ENCODE measurements at places on chromosomes 6 and 20.
A peak's percentile ranks its signal among the peaks of the same experiment; 100 is the strongest.

- DNase-seq: no peak
Measured at GRCh38 chr6:106308985-106309384, 16.6 kb downstream of the ATG5 start.

GRCh38 chr6:103925317-103925716, 934.4 kb downstream of the HACE1 start:
- no peak for DNase-seq

GRCh38 chr6:16168858-16169257, 40.0 kb downstream of the MYLIP start:
- peak; percentile 97 for DNase-seq

GRCh38 chr6:47464052-47464451, 13.5 kb upstream of the CD2AP start:
- DNase-seq: no peak

DNA sequence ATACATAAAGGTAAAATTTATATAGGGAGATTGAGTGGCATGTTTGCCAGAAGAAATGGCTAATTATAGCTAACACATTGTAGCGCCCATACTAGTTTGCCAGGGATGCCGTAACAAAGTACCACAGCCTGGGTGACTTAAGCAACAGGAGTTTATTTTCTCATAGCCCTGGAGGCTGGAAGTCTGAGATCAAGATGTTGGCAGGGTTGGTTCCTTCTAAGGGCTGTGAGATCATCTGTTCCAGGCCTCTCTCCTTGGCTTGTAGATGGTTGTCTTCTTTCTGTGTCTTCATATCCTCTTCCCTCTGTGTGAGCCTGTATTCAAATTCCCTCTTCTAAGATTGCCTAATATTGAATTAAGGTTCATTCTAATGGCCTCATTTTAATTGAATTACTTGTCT, 417.5 kb upstream of the OPRM1 start:
- no peak for DNase-seq

DNA sequence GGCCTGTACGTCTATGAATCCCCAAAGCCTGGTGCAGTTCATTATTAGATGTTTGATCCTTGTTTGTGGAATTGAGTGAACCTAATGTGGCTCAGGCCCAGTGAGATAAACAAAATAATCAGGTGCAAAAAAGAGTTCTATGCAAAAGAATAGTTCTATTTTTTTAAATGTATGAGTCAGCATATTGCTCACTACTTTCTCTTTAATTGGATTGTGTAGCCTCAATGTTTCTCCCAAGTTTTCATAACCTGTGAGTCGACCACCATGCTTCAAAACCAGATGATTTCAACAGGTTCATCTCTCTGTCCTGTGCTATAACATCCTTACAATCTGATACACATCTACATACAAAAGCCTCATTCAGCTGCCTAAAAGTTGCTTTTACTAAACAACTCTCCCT, 116.5 kb upstream of the HDAC2 start:
- DNase-seq: no peak

DNA sequence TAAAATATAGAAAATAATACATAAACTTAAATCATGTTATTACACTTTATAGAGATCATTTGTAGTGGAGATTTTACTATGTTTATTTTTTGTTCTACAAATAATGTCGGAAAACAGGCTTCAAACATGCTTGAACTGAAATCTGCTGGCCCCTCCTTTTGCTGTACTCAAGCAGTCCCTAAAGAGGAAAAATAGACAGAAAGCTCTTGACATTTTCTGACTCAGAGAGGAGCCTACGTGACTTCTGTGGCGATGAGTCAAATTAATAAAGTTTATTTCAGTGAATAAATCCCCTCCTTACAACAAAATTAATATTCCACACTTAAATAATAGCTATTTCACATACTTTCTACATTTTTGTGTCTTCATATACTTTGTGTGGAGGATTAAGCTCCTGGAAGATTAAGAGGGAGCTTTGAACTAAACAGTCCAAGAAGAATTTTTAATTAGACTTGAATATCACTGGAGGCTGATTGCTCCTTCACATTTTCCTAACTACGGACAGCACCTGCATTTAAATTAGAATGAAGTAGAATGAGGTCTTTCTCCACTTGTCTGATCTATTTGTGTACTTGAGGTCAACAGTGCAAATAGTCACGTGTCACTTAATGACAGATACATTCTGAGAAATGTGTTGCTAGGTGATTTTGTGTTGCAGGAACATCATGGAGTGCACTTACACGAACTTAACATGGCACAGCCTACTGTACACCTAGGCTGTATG, 1.7 kb upstream of the TREM1 start:
- no peak for DNase-seq

GRCh38 chr6:70216767-70217166, 86.1 kb downstream of the COL9A1 start:
- no peak for DNase-seq

DNA sequence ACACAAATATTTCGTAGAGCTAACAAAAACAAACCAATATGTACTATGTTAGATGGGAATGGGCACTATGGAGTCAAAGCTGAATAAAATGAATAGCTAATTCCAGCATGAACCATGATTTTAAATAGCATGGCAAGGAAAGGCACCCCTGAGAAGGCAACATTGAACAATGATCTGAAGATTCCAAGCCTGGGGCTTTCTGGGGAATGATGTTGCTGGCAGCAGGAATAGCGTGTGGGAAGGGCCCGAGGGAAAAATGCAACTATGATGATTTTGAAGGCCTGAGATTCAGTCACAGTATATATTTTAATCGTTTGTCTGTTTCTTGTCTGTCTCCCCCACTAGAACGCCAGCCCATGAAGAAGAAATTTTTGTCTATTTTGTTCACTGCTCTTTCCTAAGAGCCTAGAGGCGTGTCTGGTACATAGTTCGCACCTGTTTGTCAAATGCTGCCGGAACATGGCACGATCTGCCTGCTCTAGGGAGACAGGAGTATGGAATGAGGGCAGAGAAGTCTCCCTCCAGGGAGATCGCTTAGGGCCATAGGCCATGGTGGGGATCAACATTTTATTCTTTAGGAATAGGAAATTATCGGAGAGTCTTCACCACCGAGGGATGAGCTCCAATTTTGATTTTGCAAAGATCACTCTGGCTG, 84.8 kb upstream of the EYA2 start:
- no peak for DNase-seq

DNA sequence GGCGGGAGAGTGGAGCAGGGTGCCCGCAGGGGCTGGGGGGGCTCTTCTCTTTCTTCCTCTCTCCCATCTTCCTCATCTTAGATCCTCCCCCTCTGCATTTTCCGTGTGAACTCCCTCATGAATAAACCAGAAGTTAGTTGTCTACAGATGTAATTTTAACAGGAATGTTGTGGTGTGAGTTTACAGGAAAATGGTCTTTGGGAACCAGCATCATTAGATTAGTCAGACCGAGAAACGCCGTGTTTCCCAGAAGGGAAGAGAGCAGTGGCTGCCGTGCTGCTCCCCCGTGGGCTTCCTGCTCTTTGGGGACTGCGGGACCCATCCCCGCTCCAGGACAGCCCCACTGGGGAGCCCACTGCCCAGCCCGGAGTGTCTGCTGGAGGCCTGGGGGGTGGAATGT, 3.4 kb downstream of the MYT1 start:
- DNase-seq: peak; percentile 52

GRCh38 chr20:50834599-50835005, 39.7 kb downstream of the BCAS4 start:
- DNase-seq: no peak

- no peak for DNase-seq
Measured at GRCh38 chr6:56933650-56934049, 21.3 kb upstream of the BEND6 start.

- no peak for DNase-seq
Measured at GRCh38 chr6:3440911-3441310, 15.9 kb downstream of the SLC22A23 start.

GRCh38 chr6:142907544-142907943, 37.4 kb downstream of the HIVEP2 start:
- DNase-seq: no peak

GRCh38 chr20:31712112-31712553, 10.5 kb downstream of the BCL2L1 start:
- peak; percentile 65 for DNase-seq

- DNase-seq: no peak
Measured at GRCh38 chr6:164107297-164107995, 692.9 kb downstream of the QKI start.

GRCh38 chr20:15439551-15439950, 1102.1 kb upstream of the FLRT3 start:
- no peak for DNase-seq

DNA sequence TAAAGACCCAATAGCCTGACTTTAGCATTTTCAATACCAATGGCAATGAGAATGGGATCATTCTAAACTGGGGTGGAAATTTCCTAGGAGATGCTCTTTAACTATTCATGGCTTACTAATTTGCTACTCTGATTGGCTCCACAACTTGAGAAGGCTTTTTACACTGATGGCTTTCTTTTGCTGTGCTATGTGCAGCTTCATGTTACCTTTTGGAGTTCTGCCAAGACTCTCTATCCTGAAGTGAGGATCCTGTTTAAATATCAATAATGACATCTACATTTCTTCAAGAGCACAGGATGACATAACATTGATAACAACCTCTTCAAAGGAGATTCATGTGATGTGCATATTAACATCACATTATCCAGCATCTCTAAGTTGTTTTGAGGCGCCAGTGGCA, 43.4 kb upstream of the SIRPG start:
- DNase-seq: no peak

All from NCI-H82 (cell line).